ENCODE measurements at places on chromosomes 4 and X.

GRCh38 chrX:107454302-107454701 lies 4.8 kb downstream of the FRMPD3 start:
- DNase-seq, result no peak

GRCh38 chr4:34094114-34094513 lies 2150.2 kb downstream of the ARAP2 start:
- no peak for DNase-seq

DNA sequence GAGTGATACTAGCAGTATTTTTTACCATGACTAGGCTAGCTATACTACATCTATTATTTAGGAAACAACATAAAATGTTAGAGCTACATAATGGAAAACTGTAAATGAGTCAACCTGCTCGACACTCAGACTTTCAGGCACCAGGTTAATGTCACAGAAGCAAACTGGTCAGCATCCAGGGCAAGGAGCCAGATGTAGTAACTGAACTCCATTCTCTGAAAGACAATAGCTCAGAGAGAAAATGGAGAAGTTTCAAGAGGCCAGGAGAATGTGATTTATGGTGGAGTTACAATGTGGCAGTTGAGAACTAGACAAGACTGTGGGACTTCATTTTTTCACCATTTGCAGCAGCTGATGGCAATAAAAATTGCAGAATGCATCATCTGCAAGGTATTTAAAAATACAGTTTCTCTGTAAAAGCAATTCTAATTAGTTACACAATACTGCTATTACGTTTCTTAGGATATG lies 342.7 kb upstream of the PABPC4L start:
- no peak for DNase-seq

DNA sequence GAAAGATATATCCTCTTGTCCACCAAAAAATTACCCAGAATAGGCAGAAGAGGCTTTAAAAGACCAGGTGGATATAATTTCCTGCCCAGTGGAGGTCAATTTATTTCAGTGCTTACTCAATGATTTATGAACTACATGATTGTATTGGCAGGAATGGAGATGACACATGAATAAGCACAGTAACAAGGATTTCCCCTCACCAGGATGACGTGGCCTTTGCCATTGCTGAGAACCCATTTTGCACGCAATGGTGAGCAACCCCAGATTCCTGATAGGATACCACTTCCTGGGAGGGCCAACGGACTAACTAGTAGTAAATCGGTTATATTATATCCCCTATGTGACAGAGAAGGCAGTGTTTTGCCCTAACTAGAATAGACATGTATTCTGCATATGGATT lies 11.6 kb upstream of the TTC29 start:
- peak; percentile 93 for DNase-seq

DNA sequence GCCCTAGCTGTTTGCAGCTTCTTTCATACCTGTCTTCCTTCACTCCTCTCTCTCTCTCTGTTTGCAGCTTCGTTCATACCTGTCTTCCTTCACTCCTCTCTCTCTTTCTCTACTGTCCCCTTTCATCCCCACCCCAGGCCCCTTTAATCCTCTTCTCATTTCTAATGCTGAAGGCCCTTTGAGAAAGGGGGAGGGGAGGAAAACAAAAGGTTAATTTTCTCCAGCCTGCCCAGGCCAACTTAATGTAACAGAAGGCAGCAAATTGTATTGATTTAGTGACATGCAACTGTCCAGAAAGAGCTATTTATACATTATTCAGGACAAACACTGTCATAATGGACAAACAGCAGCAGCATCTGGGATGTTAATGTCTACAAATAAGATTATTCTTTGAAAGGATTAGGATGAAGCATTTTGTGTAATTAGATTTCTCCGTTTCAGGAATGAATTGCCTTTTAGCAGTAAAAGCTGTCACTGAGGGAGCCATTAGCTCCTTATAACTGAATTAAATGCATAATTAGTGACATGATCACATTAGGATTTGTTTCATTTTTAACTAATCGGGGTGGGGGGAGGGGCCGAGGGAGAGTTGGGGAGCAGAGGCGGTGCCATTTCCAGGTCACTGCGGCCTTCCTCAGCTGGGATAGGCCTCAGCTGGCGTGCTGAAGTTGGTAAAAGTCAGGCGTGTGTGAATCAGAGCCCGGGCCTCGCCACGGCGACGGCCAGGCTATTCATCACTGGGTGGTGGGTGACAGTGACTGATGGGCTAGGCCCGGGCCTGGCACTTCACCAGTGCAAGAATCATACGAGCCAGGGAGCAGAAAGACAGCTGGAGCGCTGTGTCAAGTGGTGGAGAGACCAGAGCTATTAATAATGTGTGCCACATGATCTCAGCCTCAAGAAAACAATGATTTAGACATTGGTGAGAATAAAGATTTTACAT lies 174.5 kb downstream of the NKX6-1 start:
- no peak for DNase-seq

GRCh38 chr4:118740869-118741268 lies 55.7 kb downstream of the METTL14 start:
- no peak for DNase-seq

GRCh38 chr4:150978738-150979575 lies 36.1 kb downstream of the LRBA start:
- no peak for DNase-seq

DNA sequence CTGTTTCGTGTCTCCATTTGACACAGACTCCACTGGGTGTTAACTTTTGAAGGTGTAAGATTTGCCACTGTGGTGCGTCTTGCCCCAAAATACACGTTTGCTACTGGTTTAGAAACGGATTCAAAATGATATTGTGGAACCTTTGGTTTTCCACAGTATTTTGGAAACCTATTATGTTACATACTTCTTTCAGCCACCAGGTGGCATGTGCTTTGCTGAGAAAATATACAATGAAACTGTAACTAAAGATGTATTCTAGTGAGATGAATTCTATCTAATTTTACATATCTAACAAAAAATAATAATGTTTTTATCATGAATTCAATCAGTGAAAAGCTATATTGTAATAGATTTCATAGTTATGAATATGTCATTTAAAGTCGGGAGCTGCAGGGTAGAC lies 28.4 kb upstream of the SLITRK4 start:
- DNase-seq, result no peak

DNA sequence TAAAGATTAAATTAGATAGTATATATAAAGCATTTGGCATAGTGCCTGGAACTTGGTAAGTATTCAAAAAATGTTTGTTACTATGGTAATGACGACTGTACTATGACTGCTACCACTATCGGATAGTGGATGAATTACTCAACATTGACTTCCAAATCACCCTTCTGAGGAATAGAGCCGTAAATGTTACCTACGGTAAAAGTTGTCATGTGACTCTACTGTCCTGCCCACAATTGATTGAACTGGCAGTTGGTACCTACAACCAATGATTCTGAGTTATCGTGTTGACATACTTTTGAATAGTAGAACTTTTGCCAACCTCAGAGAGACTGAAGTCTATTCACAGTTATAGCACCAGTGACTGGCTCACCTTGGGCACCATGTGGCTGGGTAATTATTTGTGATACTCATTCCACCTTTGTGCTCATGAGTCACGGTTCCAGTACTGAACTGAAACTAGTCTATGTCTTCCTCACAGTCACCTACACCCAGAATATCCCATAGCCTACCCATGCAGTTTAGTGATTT lies 185.5 kb upstream of the PITX2 start:
- peak; percentile 3 for DNase-seq

DNA sequence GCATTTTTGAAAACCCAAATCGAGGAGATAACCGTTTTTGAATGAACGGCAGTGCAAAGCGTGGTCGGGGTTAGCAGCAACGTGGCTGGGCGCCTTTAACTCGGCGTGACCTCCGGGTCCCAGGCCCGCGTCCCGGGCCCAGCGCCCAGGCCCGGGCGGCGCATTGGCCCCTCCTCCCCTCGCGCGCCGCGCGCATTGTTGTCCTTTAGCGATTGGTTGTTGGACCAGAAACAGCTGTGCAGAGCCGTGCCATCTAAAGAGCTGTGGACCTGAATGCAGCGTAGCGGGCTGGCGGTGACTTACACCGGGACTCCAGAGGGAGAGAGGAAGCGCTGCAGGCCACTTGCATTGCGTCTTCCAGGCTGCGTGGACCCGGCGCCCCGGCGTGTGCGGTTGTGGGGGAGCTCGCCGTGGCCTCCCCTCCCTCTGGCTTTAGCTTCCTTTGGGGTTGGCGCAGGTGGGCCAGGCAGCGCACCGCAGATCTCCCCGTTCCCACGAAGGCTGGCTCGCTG lies at the start of gene STOX2:
Gene STOX2 (plus strand): TSS at position 227 of the 512 bp plus-strand sequence. CDS start 1,484 bp downstream, outside the sequence.
- no peak for DNase-seq

GRCh38 chrX:119607018-119607389 lies 780 bp upstream of the NKRF start:
- DNase-seq, result no peak

- DNase-seq, result no peak
Observed at GRCh38 chr4:26429910-26430309, 60.4 kb downstream of the CCKAR start.

DNA sequence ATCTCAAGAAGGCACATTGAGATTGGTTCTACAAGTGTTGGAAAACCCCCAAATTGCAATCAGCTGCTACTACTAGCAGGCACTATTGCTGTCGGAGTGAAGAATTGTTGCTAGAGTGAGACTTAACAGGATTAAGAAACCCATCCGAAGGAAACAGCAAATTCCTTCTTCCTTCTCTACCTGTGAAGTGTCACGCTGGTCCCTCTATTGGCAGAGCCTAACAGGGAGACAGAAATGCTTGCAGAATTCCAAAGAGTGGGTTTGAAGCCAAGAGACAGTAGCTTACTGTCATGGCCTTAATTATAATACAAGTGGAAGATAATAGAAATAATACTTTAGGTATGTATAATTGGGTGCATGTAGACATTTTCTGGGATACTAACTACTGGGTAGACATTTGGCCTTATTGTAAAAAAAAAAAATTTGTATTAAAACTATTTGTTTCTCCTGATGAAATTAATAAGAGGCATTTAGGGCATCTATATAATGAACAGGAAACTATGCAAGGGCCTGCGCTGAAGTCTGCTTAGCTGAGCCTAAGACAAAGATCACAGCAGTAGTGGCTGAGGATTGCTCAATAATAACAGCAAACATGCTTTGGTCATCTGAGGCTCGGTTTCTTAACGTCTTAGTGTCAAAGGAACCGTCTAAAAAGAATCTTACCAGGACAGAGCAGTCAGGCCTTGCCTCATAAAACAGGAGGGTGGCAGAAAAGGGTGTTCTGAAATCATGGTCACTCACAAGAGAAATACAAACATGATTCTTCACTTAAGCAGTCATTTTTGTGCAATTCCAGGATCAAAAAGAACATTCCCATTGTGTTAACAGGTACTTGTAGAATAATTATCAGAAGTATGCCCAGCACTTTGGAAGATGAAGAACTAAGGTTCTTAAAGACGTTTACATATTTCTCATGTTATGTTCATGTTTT lies 40.8 kb downstream of the FAM241A start:
- DNase-seq, result no peak

DNA sequence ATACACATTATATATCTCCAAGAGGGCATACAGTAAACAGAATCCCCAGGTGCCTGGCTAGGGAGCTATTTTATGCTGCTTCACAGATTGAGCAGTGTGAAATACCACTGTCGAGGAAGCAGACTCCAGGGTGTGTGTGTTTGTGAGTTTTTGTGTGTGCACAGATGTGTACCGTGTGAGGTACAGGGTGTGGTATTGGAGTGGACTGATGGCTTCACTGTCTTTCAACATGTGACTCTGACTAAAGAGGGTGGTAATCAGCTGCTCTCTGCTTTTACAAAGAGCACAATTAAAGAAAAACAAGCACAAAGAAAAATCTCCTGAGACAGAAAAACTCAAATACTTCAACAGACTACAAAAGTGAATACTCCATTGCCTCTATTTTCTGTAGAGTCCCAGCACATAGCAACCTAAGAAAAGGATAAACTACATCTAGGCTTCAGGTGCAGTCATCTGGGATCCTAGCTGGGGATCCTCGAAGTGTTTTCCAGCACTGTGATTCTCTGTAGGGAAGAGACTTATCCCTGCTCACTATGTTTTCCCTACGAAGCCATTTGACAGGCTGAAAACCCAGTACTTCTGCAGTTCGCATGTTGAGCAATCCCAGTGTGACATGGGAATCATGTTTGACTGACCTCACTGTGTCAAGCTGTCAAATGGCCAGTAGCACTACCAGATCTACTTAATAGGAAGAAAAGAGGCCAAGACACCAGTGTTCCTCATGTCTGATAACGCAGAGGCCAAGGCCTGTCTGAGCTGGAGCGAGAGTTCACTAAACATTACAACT lies 100.3 kb downstream of the CDS1 start:
- DNase-seq, result no peak
